Activated naive CD4-positive, alpha-beta T cell treated with anti-CD3 and anti-CD28 coated beads, Interleukin-2, amount 10 ng/mL, durations not matched to agents 7 days and 5 days (primary cell): ENCODE measurements at places on chromosomes 7 and 10.

DNA sequence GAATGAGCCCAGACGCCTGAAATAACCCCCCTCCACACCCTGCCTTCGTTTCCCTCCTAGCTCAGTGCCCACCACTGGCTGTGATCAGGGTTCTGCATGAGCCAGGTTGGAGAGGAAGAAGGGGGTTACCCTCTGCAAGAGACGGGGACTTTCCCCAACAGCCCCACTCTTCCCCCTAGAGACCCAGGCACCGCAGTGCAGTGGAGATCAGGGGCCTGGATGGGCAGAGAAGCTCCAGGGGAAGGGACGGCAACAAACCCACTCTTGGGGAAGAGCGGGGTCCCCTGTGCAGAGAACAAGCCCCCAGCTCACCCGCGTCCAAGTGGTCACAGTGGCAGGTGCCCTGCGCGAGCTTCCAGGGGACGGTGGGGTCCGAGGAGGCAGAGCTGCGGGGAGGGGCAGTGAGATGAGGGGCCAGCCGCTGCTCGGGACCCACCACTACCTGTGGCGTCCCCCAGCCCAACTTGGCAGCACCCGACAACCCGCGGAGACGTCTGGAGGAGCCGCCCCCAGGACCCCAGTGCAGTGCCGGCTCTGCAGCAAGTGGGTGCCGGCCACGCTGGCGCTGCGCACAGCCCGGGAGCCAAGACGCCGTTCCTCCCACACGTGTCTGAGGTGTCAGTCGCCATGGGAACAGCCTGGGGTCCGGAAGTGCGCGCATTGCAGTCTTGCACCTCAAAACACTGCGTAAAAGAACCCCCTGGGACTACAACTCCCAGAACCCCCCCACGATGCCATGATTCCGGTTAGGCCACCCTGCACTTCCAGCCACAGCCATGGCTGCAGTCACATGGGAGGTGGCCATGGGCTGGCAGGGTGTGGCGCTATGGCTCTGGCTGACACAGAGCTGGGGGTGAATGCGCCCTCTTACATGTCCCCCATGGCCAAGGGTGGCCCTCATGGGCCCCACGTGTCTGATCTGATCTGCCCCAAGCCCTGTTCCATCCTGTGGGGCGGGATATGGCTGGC is 45.8 kb upstream of the WIPI2 start:
- DNase-seq = peak; percentile 85

DNA sequence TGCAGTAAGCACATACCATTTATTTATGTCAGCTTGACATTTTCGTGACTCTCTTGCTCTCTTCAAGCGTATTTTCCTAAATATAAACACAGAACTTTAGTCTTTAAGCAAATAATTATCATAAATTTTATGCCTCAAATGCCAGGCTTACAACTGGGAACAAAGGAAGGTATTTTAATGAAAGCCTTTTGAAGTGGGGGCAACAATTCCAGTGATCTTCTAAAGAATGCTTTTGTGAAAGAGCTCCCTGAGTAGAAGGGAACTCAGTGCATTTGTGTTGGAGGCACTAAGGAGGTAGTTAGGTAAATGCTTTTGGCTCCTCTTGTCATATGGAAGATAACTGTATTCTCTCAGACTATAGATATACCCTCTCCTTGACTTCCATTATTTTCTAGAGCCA is 104.9 kb downstream of the VPS50 start:
- no peak for DNase-seq

GRCh38 chr10:88787463-88787862 is 15.1 kb upstream of the LIPM start:
- DNase-seq = no peak

DNA sequence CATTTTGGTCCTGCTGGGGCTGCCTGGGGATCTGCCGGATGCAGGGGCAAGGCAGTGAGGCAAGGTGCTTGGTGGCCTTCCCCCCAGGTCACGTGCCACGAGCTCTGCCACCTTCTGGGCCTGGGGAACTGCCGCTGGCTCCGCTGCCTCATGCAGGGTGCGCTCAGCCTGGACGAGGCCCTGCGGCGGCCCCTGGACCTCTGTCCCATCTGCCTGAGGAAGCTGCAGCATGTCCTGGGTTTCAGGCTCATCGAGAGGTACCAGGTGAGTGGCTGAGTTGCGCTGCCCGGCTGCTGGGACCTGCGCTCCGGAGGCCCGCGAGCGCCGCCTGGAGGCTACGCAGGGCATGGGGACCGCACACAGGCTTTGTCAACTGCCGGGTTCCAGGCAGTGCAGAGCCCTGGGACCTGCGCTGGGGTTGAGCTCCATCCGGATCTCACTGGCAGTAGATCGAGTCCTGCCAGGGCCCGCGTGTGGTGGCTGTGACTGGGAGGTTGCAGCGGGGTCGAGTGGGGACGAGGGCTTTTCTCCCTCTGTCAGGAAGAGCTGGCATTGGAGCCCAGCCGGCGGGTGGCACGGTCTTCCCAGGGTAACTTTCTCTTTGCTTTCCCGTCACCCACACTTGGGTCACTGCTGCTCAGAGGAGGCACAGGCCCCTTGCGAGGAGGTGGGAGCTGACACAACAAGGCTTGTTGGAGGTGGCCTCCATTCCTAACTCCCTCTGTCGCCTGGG is 21.7 kb downstream of the AMZ1 start:
- peak; percentile 87 for DNase-seq

DNA sequence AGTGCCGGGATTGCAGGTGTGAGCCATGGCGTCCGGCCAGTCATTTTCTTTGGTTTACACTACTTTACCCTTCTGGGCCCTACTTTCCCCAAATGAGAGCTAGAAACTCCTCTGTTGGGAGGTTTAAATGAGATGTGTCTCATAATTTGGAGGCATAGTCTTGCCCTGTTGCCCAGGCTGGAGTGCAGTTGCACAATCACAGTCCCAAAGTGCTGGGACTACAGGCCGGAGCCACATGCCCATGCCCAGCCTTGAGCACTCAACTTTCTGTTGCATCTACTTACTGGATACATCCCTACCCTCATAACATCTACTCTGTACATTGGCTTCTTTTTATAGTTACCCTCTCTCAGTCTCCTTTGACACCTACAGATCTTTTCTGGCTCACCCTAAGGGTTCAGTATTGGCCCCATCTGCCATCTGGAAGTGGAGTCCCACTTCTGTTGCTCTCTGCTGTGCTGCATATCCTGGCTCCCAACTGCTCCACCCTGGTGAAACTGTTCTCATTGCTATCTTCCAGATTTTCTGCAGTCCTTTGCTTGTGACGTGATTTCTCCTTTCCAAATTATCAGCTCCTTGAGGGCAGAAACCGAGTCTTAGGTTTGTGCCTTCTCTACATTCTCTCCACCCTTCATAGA is 8.4 kb downstream of the EIF4H start:
- DNase-seq = no peak

DNA sequence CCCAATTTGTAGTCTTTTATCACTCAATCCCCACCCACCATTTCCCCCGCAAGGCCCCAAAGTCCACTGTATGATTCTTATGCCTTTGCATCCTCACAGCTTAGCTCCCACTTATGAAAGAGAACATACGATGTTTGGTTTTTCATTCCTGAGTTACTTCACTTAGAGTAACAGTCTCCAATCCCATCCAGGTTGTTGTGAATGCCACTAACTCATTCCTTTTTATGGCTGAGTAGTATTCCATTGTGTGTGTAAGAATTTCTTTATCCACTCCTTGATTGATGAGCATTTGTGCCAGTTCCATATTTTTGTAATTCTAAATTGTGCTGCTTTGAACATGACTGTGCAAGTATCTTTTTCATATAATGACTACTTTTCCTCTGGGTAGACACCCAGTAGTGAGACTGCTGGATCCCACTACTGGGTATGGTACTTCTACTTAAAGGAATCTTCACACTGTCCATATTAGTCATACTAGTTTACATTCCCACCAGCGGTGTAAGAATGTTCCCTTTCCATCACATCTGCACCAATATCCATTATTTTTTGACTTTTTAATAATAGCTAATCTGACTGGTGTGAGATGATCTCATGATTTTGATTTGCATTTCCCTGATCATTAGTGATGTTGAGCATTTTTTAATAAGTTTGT is 152.6 kb downstream of the JMJD1C start:
- DNase-seq = no peak

GRCh38 chr10:52283174-52283573 is 30.9 kb upstream of the DKK1 start:
- DNase-seq = no peak

GRCh38 chr7:24763303-24763901 is 6.1 kb upstream of the GSDME start:
- no peak for DNase-seq

DNA sequence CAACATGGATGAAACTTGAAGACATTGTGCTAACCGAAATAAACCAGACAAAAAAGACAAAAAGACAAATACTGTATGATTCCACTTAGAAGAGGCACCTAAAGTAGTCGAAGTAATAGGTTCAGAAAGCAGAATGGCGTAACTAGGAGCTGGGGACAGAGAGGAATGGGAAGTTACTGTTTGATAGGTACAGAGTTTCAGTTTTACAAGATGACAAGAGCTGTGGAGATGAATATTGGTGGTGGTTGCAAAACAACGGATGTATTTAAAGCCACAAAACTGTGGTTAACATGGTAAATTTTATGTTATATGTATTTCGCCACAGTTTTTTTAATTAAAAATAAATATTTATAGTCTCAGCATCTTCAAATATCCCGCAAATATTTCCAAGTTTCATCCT is 64.1 kb upstream of the DIP2C start:
- DNase-seq = no peak

GRCh38 chr10:31822150-31822549 is 106.5 kb downstream of the ARHGAP12 start:
- no peak for DNase-seq

DNA sequence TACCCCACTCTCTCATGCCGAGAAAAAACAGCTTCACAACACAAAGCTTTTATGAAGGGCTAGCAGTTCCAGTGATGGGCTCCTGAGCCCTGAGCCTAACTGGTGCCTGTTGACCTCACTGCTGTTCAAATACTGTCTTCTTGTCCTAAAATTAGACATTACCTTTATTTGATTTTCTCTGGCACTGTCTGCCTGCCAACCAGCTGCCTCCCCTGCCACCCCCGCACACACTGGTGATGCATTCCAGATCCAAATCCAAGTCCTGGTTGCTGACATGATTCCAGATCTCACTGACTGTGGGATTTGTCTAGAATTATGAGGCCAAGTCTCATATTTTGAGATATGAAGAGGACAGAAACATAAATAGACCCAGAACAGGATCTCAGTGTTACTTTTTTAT is 816.2 kb downstream of the NRG3 start:
- no peak for DNase-seq

- no peak for DNase-seq
Observed at GRCh38 chr7:66627151-66627681, 1.5 kb upstream of the KCTD7 start.

DNA sequence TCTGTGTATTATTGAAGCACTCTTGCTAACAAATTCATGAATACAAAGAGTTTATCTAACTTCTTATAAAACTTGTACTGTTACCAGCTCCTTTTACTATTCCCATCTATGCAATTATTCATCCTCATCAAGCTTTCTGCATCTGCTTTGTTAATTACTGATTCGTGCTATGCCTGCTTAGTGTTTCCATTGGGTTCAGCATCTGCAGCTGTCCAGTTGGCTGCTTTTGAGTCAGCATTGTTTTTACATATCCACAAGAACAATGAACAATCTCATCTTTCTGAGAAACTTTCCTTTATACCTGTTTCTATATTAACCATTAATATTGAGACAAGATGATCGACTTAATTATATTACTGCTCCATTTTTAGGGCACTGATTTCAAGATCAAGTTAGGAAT is 19.6 kb upstream of the ANLN start:
- no peak for DNase-seq

DNA sequence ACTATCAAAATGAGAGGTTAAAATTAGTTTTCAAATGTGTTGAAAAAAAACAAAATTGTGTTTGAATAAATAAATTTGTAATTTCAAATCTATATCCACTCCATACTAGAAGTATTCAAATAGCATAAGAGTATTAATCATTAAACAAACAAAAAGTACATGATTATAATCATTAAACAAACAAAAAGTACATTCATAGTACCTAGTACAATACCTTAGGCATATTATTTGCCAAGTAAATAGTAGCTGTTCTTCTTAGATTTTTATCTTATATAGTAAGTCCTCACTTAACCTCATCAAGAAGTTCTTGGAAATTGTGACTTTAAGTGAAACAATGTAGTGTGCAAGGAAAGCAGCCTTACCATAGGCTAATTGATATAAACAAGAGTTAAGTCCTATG is 349.3 kb upstream of the VWC2 start:
- DNase-seq = no peak

DNA sequence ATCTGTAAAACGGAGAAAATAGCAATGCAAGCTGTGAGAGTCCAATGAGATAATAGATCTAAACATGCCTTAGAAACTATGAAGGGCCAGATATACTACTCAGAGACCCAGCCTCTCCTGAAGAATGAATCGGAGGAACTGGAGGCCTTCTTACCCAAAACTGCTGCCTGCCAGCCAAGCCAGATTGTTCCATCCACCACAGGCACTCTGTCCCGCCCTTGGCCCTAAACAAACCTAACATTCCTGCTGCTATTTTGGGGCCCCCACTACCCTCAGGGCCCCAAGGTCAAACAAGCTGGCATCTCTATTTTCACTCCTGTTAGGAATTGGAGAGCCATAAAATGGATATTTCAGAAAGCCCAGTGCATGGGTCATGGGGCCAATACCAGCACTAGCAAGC is 48.0 kb upstream of the HMX3 start:
- no peak for DNase-seq

GRCh38 chr7:151865070-151865670 is 11.7 kb downstream of the PRKAG2 start:
- DNase-seq = no peak

GRCh38 chr7:104551226-104551625 is 222.8 kb downstream of the LHFPL3 start:
- DNase-seq = no peak

DNA sequence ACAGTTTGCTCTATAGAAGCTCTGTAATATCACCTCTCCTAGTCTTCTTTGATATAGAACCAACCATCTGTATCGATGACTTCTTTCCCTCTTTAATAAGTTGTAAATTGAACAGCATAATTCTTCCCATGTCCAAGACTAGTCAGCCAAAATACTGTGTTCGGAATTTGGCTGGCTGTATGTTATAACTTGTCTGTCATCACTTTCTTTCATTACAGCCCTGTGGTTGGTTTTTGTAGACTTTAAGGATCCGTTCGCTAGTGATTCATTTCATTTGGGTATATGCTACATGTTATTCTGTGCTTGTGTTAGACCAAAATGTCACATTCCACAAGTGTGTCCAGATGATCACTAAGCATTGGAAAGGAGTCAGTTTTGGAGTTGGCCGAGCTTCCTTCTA is 155.4 kb upstream of the ITGB1 start:
- no peak for DNase-seq

- DNase-seq = no peak
Observed at GRCh38 chr7:34552502-34552901, 105.5 kb upstream of the NPSR1 start.

- DNase-seq = no peak
Observed at GRCh38 chr10:96918214-96919002, 86.3 kb downstream of the LCOR start.

GRCh38 chr10:93124580-93125318 is 51.1 kb downstream of the CYP26A1 start:
- no peak for DNase-seq

- DNase-seq = peak; percentile 68
Observed at GRCh38 chr7:36784991-36785940, 61.0 kb upstream of the AOAH start.
